ENCODE measurements at places on chromosomes 7 and 10.

DNA sequence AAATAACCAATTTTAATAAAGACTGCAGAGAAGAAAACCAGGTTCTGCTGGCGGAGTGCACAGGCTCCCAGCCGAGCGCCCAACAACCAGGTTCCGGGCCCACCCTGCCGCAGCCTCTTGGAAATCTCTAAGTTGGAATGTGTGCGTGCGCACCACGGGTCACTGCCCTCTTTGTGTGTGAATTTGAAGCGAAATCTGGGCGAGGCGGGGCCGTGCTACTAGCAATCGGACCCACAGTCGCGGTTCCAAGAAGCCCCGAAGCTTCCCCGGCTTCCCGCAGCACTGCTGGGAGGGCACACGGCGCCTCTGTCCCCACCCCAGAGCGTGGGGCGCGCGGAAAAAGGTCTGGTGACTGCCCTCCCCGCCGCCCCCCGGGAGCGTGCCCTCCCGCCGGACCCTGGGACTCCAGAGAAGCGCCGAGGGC, 666 bp upstream of the MAP3K8 start:
- DNase-seq = peak; percentile 37

DNA sequence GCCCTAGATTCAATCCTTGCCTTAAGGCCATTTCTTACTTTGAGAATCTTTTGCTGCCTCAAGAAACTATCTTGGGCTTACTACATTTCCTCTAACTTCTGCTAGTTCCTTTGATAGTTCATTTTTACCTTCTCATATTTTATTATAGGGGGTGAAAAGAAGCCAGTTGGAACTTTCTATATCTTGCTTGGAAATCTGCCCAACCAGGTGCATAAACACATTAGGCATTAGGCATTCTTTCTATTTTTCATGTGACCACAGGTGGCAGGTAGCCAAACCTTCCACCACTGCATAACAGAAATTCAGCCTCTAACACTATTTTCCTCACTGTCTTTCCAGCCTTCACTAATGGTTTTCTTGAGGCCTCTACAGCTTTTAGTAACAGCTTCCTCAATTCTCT, 300.0 kb upstream of the SP8 start:
- no peak for DNase-seq

DNA sequence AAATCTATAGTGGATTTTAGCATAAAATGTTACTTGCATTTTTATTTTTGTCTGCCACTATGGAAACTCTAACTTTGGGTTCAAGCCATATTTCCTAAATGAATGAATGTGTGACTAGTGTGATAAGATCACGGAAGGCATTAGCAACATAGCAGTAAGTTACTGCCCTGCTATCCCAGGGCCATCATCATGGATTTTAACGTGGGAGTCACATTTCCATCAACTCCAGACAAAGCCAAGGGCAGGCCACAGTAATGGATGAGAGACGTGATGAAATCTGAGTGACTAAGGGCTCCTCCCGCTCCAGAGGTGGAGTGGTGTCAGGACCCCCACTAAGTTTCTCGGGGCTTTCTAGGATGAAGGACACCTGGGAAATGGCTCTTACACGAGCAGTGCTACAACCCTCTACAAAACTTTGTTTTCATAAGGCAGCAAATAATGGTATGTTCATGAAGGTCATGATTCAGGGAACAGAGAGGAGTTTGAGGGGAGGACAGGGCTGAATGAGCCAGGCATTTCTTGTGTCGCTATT, 34.3 kb downstream of the C10orf120 start:
- DNase-seq = no peak

GRCh38 chr7:141342621-141343408, 208.4 kb upstream of the AGK start:
- peak; percentile 37 for DNase-seq

DNA sequence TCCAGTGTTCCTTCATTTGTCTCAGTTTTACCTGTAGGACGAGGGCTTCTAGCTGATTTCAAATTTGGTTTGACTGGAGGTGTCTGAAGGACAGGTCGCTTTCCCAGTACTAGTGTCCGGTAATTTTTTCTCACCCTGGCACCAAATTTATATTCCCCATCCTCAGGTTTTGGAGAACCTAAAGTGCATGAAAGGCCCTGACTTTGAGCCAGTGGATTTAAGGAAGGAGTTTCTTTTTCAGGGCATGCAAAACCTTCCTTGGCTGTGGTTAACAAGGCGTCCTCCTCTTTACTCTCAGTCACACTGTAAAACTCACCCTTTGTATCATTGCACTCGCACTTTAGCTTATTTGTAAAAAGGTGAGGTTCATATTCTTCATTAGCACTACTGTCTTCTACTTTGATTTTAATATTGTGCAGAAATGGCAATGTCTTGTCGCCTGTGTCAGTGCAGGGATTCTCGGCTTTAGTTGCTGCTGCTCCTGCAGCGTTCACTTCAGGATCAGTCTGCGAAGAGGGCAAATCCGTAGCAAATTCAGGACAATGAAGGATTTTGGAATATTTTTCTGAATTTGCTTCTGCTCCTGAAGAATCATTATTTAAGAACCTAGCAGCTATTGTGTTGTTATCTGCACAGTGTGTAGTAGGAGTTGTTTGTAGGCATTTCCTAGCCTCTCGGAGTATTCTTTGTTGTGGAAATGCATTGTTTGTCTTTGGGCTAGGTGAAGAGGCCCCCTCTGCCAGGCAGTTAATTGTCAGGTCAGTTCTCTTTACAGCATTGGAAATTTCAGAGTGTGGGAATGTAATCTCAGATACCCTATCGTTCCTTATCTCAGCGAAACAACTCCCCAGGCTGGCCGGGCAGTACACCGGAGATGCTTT, 9.9 kb downstream of the SKIDA1 start:
- no peak for DNase-seq

- DNase-seq = no peak
Observed at GRCh38 chr7:104367926-104368325, 39.5 kb downstream of the LHFPL3 start.

- no peak for DNase-seq
Observed at GRCh38 chr10:127310923-127311322, 114.5 kb upstream of the INSYN2A start.

DNA sequence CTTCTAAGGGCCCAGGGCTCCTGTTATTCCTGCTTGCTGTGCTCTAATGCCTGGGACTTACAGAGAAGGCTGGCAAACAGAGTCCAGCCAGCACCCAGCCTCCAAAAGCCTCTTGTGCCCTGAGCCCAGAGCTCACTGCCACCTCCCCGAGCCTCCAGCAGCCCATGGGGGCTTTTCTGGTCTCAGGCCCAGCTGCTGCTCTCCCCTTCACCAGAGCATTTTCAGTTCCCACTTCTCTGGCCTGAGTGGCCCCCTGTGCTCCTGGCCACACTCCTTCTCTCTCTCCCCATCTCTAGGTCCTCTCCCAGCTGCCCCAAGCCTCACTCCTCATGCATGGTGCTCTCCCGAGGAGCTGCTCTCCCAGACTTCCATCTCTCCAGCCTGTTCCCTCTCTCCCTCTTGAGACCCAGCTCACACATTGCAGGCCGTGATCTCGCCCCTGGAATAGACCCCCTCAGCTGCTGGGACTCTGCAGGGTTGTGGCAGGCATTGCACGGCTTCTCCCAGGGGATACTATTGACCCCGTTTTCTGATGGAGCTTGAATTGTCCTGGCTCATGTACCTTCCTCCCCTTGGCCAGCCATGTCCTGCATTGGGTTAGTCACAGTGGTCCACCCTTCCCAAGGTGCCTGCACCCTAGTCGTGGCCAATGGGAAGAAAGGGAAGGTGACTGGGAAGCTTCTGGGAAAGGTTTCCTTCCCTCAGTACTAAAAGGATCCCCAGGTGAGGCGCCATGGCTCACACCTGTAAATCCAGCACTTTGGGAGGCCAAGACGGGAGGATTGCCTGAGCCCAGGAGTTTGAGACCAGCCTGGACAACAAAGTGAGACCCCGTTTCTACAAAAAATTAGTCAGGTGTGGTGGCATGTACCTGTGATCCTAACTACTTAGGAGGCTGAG, 9.0 kb upstream of the RASSF4 start:
- DNase-seq = no peak

- no peak for DNase-seq
Observed at GRCh38 chr7:104142147-104142546, 65.7 kb downstream of the ORC5 start.

GRCh38 chr10:61764486-61764885, 101.8 kb downstream of the CABCOCO1 start:
- no peak for DNase-seq

DNA sequence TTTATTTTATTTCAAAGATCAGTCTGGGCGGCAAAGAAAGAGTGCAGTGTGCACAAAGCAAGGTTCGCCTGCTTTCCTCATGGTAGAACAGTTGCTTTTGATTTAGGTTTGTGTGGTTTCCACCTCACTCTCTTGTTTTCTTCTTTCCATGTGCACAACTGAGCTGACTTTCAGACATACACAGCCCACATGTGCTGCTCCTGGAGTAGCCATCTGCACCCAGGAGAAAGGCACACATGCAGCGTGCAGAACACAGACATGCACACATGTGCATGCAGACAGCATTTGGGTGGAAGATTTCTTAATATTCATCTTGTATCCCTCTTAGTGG, 302.1 kb downstream of the FZD1 start:
- DNase-seq = no peak

- DNase-seq = peak; percentile 43
Observed at GRCh38 chr7:94135180-94135579, 131.0 kb upstream of the BET1 start.

- no peak for DNase-seq
Observed at GRCh38 chr7:22694597-22695207, 32.3 kb upstream of the IL6 start.

GRCh38 chr7:34070511-34071323, 165.4 kb downstream of the BMPER start:
- peak; percentile 58 for DNase-seq

GRCh38 chr7:156151658-156152057, 339.4 kb upstream of the SHH start:
- no peak for DNase-seq

DNA sequence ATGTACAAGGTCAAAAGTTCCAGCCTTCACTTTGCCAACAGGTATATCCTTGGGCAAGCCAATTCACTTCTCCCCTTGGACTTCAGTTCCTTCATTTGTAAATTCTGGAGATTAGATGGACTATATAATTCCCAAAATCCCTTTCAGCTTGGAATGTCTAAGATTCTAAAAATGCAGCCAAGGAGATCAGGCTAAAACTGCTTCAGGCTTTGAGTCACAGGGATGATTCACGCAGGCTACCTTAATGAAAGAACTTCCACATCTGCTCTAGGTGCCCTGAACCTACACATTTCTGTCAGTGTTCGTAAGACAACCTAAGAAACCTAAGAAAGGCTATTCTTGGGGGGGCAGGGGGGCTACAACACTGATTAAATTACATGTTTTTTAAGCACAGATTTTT, 7.1 kb downstream of the CPVL start:
- DNase-seq = peak; percentile 62

DNA sequence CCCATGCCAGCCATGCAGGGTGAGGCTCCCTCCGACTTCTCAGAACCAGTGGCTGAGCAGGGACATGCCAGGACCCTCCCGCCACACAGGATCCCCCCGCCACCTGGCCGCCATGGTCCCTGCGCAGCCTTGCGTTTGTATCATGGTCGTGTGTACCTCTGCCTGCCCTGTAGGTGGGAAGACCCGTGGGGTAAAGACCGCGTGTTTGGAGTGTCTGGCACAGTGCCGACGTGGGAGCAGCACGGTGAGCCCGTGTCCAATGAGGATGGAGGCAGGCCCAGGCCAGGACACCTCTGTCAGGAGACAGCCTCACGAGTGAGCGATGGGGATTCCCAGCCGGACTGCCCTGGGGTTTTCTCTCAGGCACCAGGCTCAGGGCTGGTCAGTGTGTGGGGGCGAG, 31.9 kb downstream of the NKX6-2 start:
- DNase-seq = no peak

- no peak for DNase-seq
Observed at GRCh38 chr7:14233868-14234369, 244.5 kb upstream of the ETV1 start.

DNA sequence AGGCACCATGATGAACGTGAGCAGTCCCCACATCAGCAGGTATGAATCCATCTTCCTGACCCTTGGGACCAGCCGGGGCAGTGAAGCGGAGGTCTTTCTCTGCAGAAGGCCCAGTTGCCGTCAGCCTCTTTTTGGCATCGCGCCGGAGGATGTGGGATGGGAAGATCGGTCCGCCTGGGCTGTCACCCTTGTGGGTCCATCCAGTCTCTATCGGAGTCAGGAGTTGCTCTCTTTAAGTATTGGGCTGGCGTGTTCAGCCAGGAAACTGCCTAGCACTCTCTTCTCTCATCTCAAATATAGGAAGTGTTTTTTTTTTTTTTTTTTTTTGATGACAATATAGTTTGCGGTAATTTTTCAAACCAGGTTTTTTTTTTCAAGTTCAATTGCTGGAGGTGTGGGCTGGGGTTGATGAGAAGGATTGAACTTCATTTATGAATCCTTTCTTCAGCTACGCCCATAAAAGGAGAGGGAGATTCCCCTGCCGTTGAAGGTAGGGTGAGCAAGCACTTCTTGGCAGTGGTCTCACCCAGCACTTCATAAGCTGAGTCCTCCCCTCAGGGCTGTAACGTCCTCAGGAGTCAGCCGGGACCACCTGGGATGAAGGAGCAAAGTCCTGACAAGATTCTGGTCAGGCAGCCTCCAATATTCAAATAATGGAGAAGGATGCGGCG, at the start of gene IL2RA:
Gene IL2RA (minus strand): TSS at position 267 of the 671 bp plus-strand sequence. CDS start 216 bp downstream, at position 51.
- DNase-seq = no peak

- no peak for DNase-seq
Observed at GRCh38 chr7:105153531-105153930, 139.5 kb downstream of the KMT2E start.

GRCh38 chr7:136870866-136871487, 2.5 kb downstream of the CHRM2 start:
- no peak for DNase-seq

DNA sequence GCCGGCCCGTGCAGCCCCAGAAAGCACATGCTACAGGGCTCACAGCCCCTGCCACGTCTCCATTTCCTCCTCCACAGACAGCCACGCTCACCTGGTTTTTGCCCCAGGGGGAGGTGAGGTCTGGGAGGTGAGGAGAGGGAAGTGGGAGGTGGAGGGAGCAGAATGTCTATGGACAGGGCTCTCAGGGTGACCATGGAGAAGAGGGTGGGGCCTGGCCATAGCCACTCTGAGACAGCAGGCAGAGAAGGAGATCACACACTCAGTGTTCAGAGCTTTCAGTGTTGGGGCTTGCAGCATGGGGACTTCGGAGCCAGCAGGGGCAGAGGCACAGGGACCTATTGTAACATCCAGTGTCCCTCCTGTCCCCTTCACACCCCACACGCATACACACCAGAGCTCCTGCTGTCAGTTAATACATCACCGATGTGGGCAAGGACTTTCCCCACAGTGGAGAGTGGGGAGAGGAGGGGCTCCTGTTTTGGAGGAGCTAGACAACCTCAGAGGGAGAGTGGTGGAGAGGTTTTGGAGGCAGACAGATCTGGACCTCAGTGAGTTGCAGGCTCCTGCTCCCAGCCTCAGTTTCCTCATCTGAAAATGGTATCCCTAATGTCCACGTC, 14.4 kb downstream of the WDFY4 start:
- DNase-seq = no peak

- DNase-seq = no peak
Observed at GRCh38 chr10:132551808-132552130, 14.2 kb downstream of the INPP5A start.

DNA sequence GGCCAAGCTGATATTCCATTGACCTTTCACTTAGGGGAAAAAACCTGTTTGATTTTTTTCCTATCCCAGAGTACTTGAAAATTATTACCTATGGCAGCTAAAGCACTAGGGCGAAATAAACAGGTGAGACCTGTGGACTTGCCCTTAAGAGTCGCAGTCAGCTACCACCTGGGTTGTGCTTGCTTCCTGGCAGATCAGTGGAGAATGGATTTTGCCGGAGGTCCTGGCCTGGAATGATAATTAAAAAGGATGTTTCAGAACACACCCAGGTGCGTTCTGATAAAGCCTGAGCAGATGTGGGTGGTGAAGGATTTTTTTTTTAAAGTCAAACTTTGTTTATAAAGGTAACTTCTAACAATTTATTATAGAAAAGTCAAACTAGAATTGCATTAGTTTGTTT, 59.1 kb downstream of the AUTS2 start:
- no peak for DNase-seq
